ENCODE measurements at places on chromosomes 2 and 18.

- H3K27ac ChIP-seq, result no peak overlapping the region
- peaks cover 68% of the 10 kb centered on the region for H3K36me3 ChIP-seq
- H3K4me1 ChIP-seq, result no peaks in the 10 kb centered on the region
Measured at GRCh38 chr2:55555977-55556376, 36.5 kb downstream of the CFAP36 start.

DNA sequence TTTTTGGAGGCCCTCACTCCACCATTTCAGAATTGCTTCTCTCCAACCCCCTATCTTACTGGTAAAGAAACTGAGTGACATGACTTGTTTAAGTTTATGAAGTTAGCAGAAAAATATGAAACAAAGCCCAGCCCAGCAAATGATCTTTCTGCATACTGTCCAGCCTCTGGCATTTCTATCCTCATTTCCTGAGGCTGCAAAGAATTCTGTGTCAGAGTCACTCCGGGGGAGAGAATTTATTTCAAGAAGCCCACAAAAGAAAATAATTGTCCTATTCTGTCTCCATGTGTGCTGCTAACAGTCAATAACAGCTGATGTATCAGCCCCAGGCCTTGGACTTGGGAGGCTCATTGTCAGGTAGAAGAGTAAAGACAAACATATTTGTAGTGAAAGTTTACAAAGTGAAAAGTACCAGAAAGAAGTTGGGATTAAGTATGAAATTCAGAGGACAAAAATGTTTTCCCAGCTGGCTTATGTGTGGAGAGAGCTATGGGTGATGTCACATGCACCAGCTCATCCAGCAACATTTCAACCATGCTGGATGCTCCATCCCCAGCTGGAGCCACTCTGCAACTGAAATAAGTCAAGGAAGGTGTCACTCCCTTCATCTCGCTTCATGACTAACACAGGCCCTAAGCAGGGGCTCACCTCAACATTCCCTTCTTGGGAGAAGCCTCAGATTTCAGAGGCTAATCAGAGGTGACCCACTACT is 42.3 kb downstream of the TRABD2A start:
- H3K36me3 ChIP-seq, result peaks cover 15% of the 10 kb centered on the region
- H3K4me1 ChIP-seq, result peaks cover 13% of the 10 kb centered on the region
- H3K27me3 ChIP-seq, result no peaks in the 10 kb centered on the region
- H3K27ac ChIP-seq, result no peak overlapping the region
- DNase-seq, result no peak

DNA sequence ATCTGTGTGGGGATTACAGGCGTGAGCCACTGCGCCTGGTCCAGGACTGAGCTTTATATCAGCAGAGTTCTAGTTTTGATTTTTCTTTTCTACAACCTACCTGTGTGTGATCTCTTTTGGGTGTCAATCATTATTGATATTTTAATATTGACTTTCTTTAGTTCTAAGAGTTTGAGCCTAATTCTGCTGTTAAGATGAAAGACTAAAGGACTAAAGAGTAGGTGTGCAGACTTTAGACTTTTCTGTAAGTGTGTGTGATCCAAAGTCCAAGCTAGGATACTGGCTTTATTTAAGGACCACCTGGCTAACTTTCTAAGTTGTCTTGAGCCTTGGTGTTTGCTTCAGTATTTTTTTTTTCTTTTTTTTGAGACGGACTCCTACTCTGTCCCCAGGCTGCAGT is 12.4 kb downstream of the CASP10 start:
- no peak overlapping the region for H3K27ac ChIP-seq
- H3K4me1 ChIP-seq, result no peaks in the 10 kb centered on the region
- H3K27me3 ChIP-seq, result peaks cover 3% of the 10 kb centered on the region
- H3K4me3 ChIP-seq, result no peak overlapping the region

DNA sequence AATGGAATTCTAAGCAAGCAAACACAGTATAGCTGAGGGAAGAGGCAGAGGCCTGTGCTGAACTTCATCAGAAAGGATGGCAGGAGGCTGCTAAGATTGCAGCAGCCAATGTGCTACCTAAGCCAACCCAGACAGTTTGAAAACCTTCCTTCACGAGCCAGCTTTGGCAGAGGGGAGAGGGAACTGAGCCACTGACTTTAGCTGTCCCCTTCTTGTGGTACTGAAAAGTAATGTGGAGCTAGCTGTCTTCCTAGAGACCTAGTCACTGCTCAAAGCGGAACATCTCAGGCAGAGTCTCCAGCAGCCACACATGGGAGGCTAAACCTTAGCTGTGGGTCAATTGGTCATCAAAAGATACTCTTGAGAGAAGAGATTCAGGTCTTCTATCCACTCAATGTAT is 419.0 kb downstream of the FBXO15 start:
- no peaks in the 10 kb centered on the region for H3K36me3 ChIP-seq
- no peaks in the 10 kb centered on the region for H3K4me1 ChIP-seq
- peaks cover 3% of the 10 kb centered on the region for H3K27me3 ChIP-seq
- DNase-seq, result no peak

DNA sequence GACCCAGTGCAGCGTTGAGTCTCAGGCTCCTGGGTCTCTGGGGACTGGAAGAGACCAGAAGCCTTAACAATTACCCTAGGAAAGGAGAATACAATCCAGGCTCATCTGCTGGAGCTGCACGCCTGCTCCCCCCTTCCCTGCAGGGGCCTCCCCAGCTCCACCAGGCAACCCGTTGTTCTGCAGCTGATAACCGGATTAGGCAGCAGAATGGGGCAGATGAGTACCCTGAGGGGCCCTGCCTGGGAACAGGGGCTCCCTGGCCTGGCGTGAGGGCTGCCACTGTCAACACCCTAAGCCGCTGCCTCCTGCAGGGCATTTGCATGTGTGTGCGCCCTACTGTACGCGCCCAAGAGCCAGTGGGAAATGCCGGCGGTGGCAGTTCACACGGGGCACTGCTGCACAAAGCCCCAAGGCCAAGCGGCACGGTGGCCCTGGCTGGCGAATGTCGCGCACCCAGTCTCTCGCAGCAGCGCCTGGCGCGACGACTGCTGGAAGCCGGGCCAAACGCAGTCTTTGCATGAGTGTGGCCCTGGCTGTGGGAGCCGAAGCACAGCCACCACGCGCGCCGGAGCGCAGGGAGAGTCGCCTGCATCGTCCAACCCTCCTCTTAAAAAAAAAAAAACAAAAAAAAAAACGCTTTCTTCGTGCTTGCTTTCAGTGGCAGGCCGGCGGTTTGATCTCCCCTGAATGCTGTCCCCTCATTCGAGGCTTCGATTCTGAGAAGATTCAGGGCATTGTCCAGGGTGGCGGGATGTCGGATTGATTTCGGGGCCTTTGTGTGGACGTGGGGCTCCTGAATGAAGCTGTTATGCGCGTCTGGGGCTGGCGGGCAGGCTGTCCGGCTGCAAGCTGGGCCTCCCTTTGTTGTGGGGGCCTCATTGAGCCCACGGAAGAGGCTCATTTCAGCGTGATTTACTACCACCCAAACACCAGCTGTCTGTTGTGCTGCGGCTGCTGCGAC is 63.8 kb downstream of the SETBP1 start:
- H3K27me3 ChIP-seq, result peaks cover 2% of the 10 kb centered on the region
- H3K27ac ChIP-seq, result peak overlapping the region; percentile 94
- peaks cover 25% of the 10 kb centered on the region for H3K36me3 ChIP-seq
- DNase-seq, result peak; percentile 62
- peaks cover 64% of the 10 kb centered on the region for H3K4me1 ChIP-seq

DNA sequence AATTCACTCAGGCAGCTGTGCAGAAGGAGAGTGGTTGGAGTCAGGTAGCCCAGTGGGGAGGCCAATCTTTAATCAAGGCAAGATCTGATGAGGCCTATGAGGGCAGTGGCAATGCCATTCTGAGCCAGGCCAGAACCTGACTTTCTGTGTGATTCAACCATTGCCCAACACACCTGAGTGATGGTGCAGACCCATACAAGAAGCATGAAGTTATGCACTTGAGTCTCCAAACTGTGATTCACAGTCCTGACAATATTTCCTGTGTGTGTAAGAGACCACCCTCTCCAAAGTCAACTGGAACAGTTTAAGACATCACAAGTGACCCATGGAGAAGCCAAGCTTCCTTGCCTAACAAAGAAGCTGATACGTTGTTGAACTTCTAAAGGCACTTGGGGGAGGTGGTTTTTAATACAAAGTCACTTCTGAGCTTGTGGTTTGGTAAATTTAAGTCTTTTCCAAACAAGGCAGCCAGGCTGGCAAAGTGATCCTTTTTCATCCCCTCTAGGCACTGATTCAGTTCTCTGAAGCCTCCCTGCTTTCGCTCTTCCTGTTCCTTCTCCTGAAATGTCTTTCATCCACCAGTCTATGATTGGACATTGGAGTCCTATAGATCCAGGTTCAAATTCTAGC is 49.0 kb downstream of the VSNL1 start:
- no peaks in the 10 kb centered on the region for H3K27me3 ChIP-seq
- no peak for DNase-seq
- H3K36me3 ChIP-seq, result no peaks in the 10 kb centered on the region
- peaks cover 21% of the 10 kb centered on the region for H3K4me1 ChIP-seq
- no peak overlapping the region for H3K27ac ChIP-seq

DNA sequence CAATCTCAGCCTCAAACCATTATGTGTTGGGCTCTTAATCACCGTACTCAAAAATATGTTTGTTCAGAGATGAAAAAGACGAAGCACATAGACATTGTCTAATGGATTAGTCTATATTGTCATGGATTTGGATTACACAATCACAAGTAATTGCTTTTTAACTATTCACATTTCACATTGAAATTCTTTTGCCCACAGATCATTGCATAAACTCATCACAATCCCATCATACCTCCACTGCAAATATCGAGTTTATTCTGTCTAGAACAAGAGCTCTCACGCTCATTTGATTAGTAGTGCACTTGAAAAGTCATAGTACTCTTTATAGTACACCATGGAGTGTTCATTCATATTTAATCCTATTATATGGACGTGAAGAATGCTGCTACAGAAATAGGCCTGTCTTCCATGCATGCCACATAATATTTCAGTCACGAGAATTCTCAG is 97.9 kb upstream of the SOX11 start:
- peaks cover 6% of the 10 kb centered on the region for H3K4me1 ChIP-seq
- no peak for DNase-seq
- H3K36me3 ChIP-seq, result no peaks in the 10 kb centered on the region
- H3K27me3 ChIP-seq, result peaks cover 8% of the 10 kb centered on the region
- H3K4me3 ChIP-seq, result no peak overlapping the region

DNA sequence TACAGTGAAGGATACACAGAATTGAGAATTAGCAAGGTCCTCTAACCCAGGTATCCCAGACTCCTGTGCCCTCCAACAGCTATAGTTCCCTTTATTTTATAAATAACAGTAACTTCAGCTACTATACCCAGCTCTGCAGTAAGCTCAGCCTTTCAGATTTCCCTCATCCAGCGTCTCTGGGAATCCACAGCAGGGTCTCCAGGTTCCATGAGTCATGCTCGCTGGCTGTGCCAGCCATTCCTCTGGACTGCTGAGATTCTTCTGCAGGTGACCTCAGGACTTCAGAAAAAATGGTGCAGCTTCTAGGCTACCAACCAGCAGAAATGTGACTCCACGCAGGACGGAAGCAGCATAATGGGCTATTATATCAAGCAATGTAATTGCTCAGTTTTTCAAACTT is 419.3 kb downstream of the ZNF516 start:
- DNase-seq, result no peak
- no peak overlapping the region for H3K4me3 ChIP-seq
- H3K4me1 ChIP-seq, result no peaks in the 10 kb centered on the region
- H3K36me3 ChIP-seq, result peaks cover under 1% of the 10 kb centered on the region
- no peaks in the 10 kb centered on the region for H3K27me3 ChIP-seq

DNA sequence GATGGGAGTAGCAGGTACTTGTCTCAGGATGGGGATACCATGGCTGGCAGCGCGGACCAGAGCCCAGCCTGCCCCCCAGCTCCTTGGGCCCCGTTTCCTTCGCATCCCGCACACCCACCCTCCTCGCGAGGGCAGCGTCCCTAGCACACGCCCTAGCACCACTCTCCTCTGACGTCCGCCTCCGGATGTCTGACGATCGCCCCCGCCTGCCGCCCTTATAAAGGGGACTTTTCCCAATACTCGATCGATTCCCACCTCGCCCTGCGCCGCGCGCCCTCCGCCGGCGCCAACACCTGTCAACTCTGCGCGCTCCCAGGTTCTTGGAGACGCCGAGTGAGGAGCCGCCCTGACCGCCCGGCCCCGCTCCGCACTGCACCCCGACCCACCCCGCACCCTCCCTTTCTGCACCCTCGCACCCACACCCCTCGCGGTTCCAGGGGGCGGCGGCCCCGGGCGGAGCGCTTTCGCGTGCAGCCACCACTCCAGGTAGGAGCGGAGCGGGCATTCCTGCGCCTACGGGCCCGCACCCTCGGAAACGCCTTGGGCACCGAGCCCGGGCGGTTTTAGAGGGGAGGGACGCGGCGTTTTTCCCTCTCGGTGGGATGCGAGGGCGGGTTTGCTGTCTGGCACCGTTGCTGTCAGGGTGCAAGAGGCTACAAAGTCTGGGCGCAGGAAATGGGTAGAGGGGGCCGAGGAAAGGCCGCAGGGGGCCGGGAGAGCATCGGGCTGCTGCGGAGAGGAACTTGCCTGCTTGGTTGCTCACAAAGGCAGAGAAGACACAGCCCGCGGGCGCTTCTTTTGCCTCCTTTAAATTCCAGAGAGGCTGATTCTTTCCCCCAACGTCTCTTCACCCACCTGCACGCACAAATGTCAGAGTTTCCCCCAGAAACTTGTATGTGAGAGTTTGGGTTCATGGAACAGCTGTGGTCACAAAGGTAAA is at the start of gene SLC5A7:
Gene SLC5A7 (plus strand): TSS at position 247 of the 940 bp plus-strand sequence. CDS start 1,632 bp downstream, outside the sequence.
- no peaks in the 10 kb centered on the region for H3K36me3 ChIP-seq
- H3K4me1 ChIP-seq, result peaks cover 10% of the 10 kb centered on the region
- peaks cover 69% of the 10 kb centered on the region for H3K27me3 ChIP-seq
- peak within 1 kb of the TSS; percentile 84 for H3K4me3 ChIP-seq
- DNase-seq, result peak; percentile 44
- no peak within 1 kb of the TSS for H3K27ac ChIP-seq

GRCh38 chr18:79504034-79504433 is 108.3 kb downstream of the NFATC1 start:
- peaks cover 36% of the 10 kb centered on the region for H3K4me1 ChIP-seq
- H3K27me3 ChIP-seq, result peaks cover 41% of the 10 kb centered on the region
- H3K4me3 ChIP-seq, result no peak overlapping the region
- H3K36me3 ChIP-seq, result peaks cover 21% of the 10 kb centered on the region
- DNase-seq, result no peak
- H3K27ac ChIP-seq, result peak overlapping the region; percentile 38

GRCh38 chr2:147806846-147807245 is 38.0 kb upstream of the ACVR2A start:
- no peaks in the 10 kb centered on the region for H3K36me3 ChIP-seq
- no peak overlapping the region for H3K4me3 ChIP-seq
- no peaks in the 10 kb centered on the region for H3K27me3 ChIP-seq
- DNase-seq, result no peak
- no peak overlapping the region for H3K27ac ChIP-seq

- peaks cover 4% of the 10 kb centered on the region for H3K27me3 ChIP-seq
- H3K27ac ChIP-seq, result peak overlapping the region; percentile 87
- DNase-seq, result peak; percentile 92
- H3K4me1 ChIP-seq, result peaks cover 49% of the 10 kb centered on the region
Measured at GRCh38 chr2:191245869-191246531, 796 bp downstream of the MYO1B start.

GRCh38 chr2:130319536-130319935 is 23.2 kb upstream of the IMP4 start:
- no peak overlapping the region for H3K4me3 ChIP-seq
- H3K27ac ChIP-seq, result no peak overlapping the region

Measured in nephron progenitor cell (in vitro differentiated cells).